Kidney epithelial cell (primary cell): ENCODE measurements at places on chromosomes 7 and 10. TPM values are rescaled to one million over a fixed set of nuclear protein-coding genes. Genes with fewer than 3 reads are reported as not detected.

- no peak for DNase-seq
Measured at GRCh38 chr10:130809761-130810515, 501.6 kb downstream of the TCERG1L start.

- DNase-seq, result no peak
Measured at GRCh38 chr7:2357165-2357564, 2.5 kb downstream of the EIF3B start.

Gene ACTL6B
- total RNA-seq, result not detected in 2 replicates

Gene TUBB8
- total RNA-seq, result not detected in 2 replicates

- DNase-seq, result no peak
Measured at GRCh38 chr10:74586088-74586585, 240.3 kb upstream of the KAT6B start.

DNA sequence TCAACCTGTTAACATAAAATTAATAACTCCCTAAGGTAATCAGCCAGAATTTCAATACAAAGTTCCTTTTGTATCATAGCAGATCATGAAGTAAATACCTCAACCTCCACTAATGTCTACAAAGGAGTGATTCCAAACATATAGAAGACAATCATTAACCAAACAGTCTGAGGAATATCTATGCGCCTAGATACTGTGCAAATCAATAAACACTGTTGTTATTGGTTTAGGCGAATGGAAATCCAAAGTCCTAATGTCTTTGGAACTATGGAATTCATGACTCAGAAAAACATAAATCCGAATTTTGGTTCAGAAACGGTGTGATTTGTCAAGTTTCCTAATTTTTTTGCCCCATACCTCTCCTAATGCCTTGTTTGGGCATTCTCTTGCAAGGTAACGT is 469.7 kb downstream of the PARD3 start:
- no peak for DNase-seq

Gene CPA4
- 0.14 and 0.25 TPM in 2 replicates for total RNA-seq

- DNase-seq, result no peak
Measured at GRCh38 chr10:132904181-132904813, 38.1 kb downstream of the CFAP46 start.

Gene ACHE
- total RNA-seq, result 1.3 and 6.4 TPM in 2 replicates

DNA sequence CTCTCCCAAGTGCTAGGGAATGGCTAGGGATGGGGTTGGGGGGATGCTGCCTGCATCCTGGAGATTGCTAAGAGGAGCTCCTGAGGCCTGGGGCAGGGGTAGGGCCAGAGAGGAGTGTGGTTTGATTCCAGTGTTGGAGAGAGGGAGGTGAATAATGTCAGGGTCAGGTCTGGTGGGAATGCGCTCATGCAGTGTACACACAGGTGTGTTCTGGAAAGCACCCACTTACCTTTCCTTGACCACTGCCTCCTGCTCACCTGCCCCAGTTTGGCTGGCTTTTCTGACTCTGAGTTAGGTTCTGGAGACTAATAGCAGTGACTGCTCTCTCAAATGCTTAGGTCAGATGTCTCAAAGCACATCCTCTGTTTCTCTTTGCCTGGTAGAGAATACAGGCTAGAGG is 135.4 kb upstream of the BMPER start:
- no peak for DNase-seq

DNA sequence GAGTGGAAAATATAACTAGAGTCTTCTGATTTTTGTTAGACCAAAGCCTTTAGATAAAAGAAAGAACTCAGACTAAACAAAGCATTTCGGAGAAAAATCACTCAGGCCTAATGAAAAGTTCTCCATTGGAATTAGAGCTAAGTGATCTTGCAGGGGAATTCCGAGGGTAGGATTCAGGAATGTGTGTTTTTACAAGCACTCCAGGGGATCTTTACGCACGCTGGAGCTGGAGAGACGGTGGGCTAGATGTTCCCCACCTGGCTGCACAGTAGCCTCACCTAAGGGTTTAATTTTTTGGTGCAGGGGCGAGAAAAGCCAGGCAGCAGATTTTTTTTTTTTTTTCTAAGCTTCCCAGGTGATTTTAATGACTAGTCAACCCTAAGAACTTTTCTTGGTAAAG is 7.9 kb upstream of the PAPSS2 start:
- DNase-seq, result no peak

DNA sequence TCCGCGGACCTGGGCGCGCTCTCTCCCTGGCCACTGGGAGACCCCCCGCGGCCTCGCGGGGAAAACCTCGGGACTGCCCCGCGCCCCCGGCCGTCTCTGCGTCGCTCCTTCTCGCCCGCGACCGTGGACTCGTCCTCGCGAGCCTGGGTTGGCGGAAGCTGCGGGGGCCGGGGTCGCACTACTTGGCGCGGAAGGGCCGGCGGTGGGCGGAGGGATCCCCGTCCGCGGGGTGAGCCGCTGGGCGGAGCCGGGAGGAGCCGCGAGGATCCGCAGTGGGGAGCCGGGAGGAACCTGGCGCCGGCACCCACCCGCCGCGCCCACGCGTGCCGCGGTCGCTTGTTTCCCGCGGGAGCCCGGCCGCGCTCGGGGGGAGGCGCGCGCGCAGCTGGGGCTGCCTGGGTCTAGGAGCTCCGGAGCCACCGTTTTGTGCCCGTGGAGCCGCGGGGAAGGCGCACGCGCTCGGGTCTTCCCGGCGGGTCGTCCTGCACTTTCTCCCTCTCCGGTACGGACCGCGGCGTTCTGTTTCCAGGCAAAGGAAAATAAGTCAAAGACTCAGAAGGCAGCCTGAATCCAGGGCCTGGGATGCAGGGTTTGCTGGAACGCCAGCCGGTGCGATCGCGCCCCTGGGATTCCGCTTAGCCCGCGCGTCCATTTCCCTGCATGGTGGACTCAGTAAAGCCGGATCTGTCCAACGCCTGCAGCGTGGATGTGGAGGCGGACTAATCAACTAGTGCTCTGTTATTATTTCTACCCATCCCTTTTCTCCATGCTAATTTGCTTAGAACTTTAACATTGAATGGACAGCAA is 28.7 kb upstream of the KMT2C start:
- no peak for DNase-seq

- no peak for DNase-seq
Measured at GRCh38 chr10:47042780-47043750, 131.8 kb downstream of the PTPN20 start.

- DNase-seq, result peak; percentile 25
Measured at GRCh38 chr10:59177031-59177797, 771 bp downstream of the PHYHIPL start.

DNA sequence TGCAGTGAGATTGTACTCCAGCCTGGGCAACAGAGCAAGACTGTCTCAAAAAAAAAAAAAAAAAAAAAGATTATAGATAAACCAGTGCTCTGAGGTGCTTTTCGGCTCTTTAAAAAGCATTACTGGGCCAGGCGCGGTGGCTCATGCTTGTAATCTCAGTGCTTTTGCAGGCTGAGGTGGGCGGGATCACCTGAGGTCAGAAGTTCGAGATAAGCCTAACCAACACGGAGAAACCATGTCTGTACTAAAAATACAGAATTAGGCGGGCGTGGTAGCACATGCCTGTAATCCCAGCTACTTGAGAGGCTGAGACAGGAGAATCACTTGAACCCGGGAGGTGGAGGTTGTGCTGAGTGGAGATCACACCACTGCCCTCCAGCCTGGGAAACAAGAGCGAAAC is 6.6 kb upstream of the HNRNPF start:
- DNase-seq, result no peak

DNA sequence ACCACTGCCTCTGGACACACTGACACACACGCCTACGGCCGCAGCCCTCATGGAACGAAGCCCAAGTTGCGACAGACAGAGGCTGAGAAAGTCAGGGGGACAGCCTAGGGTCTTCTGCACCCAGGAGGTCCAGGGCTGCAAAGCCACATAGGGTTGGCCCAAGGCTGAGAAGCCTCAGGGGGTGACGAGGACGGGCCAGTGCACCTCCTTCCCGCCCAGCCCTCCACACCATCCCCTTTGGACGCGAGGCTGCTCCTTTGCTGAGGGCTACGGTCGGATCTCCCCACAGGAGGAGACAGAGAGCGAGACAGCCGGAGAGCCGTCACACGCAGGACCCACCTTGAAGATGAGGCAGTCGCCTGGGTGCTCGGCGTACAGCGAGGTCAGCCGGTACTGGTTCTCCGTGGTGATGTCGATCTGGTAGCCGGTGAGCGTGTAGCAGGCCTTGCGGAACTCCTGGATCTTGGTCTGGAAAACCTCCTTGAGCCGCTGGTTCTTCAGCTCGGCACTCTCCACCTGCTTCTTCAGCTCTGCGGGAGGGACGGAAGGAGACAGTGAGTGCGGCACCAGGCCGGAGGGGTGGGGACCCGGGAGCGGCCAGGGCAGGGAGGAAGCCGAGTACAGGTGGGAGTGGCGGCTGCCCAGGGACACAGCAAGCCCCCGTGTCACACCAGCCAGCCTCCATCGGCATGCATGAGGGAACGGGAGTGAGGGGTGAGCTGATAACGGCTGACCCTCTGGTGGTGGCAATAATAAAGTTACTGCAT is 228.0 kb downstream of the ELFN1 start:
- DNase-seq, result no peak

Gene SPDYE2
- not detected in 2 replicates for total RNA-seq

Gene FAM24A
- total RNA-seq, result not detected in 2 replicates

GRCh38 chr7:99788554-99788953 is 4.6 kb upstream of the CYP3A4 start:
- no peak for DNase-seq

DNA sequence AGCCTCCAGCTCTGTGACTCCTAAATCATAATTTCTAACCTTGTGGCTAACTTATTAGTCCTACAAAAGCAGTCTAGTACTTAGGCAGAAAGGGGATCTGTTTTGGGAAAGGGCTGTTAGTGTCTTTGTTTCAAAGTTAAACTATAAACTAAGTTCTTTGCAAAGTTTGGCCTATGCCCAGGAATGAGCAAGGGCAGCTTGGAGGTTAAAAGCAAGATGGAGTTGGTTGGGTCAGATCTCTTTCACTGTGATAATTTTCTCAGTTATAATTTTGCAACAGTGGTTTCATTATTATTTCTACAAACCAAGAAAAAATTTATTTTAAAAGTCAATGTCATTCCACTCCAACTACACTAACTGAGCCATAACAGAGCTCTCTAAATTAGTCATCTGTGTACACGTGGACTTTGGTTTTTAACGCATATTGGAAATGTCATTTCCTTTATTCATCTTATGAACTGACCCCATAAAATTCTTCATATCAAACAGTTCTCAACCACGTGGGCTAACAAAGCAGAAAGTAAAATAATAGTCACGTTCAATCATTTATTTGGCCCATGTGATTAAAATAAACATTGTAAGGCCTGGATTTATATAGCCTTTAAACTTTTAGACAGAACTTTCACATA is 143.2 kb upstream of the C7orf33 start:
- no peak for DNase-seq

Gene CPN1
- 0.07 TPM in 1 of 2 replicates, not detected in the other for total RNA-seq

Gene TUBAL3
- total RNA-seq, result 0.34 and 0.46 TPM in 2 replicates

DNA sequence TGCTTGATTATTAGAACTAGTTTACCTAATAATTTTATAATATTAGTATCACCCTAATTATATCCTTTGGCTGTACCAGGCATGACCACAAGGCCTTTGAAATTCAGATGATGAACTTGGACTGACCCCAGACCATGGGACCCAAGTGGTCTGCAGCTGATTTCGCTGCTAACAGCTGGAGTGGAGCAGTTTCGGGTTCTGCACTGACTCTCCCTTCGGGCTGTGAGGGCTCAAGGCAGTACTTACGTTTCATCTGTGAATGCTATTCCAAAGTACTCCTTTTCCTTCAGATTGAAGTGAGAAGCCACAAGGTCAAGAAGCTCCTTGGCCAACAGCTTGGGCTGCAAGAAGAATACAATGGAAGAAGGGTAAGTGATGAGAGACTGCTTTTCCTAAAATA is 223.8 kb downstream of the PRPF18 start:
- DNase-seq, result no peak

GRCh38 chr7:98211221-98211675 is at the start of gene BHLHA15:
TSS of gene BHLHA15 (plus strand) at chr7:98211439. CDS start at chr7:98212310, 871 bp downstream.
- DNase-seq, result no peak

GRCh38 chr10:103498936-103499638 is 5.6 kb downstream of the NEURL1 start:
- DNase-seq, result no peak

DNA sequence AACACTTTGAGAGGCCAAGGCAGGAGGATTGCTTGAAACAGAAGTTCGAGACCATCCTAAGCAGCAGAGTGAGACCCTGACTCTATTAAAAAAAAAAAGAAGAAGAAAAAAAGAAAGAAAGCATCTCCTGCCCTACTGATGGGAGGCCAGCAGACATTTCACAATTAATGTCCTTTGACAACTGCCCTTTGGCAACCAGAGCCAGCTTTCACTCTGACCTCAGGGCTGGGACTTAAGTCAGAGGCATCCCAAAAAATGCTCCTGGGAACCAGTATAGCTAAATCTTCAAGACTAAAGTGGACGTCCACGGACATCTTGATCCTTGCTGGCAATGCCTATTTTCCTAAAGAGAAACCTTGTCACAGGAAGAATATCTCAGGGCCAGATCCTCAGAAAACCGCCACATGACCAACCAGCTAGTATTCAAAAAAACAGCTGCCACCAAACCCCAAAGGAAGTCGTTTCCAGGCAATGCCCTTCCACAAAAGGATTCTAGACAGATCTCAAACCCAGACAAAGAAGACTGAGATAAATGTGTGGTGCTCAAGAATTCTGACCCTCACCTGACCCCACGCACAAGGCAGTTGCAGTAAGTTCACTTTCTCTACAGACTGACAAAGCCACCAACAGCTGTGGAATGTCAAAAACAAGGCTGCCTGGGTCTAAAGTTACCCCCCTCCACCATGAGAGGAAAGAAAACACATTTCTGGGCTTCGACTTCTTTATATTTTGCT is 18.4 kb downstream of the GFRA1 start:
- DNase-seq, result no peak

Gene HPS1
- 64.0 and 75.4 TPM in 2 replicates for total RNA-seq

DNA sequence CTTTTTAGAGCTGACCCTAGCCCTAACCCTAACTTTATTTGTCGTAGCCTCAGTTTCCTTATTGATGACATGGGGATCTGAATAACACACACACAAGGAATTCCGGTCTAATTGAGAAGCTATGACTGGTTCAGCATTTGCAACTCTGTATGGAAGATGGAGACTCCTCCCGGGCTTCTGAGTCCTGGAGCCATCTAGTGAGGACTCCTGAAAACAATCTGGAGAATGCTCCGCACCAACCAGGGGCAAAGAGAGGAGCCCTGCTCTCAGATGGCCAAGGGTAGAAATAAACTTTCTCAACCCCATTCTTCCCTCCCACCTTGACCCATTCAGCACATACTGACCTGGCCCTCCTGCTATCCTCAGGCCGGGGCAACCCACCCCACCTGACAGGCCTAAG is 26.4 kb downstream of the MBL2 start:
- DNase-seq, result no peak

DNA sequence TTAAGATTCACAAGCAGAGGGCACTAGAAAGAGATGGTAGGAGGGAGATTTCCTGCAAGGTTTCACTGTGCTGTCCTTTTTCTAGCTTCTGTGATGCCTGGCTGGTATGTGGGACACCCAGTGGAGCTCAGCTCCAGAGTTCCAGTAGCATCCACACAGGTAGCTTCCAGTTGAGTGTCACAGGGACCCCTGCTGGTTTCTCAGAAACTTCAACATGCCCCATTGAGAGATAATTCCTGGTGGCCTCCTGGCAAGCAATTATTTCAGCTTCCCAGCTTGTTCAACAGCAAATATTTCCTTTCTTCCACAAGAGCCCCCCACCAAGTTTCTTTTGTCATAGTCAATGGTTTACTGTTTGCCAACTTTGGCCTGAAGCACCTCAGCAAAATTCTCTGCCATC is 858.7 kb downstream of the REEP3 start:
- no peak for DNase-seq

Gene CYP2C8
- 0.21 TPM in 1 of 2 replicates, not detected in the other for total RNA-seq

Gene FOXI2
- total RNA-seq, result 0.21 and 0.34 TPM in 2 replicates

Gene NPSR1
- not detected in 2 replicates for total RNA-seq

Gene CCL24
- not detected in 2 replicates for total RNA-seq
